ENCODE measurements at places on chromosomes 4 and X.

GRCh38 chr4:159904906-159905305, 802.0 kb downstream of the RAPGEF2 start:
- DNase-seq, result no peak

DNA sequence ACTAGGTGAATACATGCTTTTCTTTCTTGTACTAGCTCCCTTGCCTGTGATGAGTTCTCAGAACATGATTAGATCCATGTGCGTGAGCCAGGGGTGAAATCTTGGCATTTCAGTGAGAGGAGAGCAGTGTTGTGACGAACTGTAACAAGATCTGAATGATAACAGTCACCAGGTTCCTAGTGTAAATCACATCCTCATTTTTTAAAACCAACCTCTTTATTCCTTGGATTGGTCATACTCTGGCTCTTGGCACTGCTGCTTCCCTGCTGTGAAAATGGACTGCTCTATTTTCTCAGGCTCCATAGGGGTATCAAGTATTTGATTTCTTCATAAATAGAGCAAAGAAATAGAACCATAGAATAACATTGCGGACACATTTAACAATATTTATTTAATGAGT, 206.3 kb downstream of the SLC4A4 start:
- DNase-seq, result no peak

GRCh38 chrX:37955273-37955672, 51.1 kb upstream of the SYTL5 start:
- peak; percentile 4 for DNase-seq

GRCh38 chr4:122695226-122695625, 37.3 kb upstream of the BBS12 start:
- no peak for DNase-seq

GRCh38 chr4:186772936-186773487, 49.4 kb upstream of the FAT1 start:
- DNase-seq, result no peak
